CD8-positive, alpha-beta memory T cell (primary cell): ENCODE measurements at places on chromosomes 3 and 15.

- no peak for DNase-seq
Observed at GRCh38 chr3:155996882-155997281, 123.5 kb upstream of the KCNAB1 start.

DNA sequence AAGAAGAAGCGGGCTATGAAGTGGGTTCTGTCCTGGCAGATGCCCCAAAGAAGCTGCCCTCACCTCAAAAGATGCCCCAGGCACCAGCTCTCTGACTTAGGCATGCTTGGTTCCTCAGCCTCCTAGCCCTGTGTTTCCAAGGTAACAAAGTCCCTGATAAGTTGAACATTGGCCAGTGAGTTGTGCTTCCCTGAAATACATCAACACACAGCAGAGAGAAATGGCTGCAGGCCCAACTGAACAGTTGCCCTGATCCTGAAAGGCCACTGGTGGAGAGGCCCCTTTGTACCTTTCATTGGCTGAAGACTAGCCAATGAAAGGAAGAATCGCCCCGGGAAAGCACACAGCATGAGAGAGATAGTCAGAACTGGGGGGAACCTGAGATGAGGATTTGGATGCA is 169.9 kb upstream of the CTNNB1 start:
- DNase-seq = no peak

DNA sequence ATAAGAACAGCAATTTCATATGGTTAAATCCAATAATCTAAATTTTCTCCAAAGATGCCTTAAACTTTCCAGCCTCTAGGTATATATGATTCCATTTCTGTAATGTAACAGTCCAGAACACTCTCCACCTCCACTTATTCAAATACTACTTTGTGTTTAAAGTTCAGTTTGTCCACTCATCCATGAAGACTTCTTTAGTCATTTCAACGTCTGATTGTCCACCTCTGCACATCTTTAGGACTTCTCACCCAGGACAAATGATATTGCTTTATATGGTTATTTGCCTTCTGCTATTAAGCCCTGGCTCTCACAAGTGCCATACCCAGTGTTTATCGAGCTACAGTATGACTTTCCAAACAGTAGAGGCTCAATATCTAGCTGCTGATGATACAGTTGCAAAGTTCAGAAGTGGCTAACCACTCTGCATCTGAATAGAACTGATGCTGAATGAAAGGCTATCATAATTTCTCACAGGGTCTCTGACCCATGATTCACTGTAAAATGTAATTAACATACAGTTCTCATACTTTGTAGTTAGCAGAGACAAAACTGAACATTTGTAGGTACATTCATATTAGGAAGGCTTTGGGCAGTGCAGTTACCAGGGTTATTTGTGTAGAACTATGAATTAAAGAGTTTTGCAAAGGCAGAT is 93.7 kb upstream of the MBNL1 start:
- no peak for DNase-seq

DNA sequence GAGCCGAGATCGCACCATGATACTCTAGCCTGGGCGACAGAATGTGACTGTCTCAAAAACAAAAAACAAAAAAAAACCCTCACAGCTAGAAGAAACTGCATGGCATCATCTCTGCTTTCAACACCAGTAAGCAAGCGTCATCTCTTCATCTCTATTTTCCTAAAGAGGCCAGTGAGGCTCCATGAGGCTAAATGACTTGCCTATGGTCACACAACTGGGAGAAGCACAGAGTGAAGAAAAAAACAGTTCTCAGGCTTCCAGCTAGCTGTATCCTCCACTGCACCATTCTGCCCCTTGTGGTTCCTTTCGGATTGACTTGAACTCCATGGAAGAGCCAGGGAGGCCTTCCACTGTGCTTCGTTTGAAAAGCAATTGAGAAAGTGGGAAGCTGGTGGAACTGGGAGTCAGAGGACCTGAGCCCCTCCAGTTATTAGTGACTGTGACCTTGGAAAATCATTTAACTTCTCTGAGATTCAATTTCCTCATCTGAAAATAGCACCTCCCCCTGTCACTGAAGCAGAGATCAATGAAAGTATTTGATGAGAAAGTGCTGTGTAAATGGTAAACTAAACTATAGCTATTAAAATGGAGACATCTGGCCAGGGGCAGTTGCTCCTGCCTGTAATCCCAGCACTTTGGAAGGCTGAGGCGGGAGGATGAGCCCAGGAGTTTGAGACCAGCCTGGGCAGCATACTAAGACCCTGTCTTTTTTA is 32.1 kb upstream of the DENND4A start:
- DNase-seq = no peak

DNA sequence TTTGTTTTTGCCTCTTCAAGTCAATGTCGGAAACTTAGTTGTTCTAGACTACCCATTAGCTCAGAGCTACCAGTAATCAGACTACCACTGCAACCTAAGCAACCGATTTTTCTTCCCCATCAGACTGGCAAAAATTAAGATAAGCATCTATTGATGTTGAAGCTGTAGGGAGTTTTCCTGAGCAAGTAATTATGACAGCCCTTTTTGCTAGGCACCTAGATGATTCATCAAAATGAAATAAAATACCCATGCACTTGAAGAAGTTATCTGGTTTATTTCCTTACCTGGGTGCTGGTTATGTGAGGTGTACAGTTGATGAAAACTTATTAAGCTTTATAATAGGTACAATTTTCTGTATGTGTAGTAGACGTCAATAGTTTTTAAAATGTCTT is 554 bp upstream of the COMMD4 start:
- DNase-seq = no peak

DNA sequence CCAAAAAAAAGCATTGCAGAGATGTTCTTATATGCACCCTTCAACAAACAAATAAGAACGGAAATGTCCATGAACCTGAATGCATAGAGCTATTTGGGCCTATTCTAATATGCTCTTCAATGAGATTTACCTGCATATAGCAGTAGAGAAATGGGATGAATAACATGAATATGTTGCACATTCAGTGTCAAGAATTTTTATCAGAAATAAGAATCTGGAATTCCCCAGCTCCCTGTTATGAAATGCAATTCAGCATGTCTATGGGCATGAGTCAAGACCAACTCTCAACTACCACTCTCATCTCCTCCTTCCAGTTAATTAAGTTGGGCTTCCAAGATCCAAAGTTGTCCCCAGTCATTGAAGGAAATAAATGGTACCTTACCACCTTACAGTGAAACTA is 133.7 kb upstream of the ALCAM start:
- no peak for DNase-seq

DNA sequence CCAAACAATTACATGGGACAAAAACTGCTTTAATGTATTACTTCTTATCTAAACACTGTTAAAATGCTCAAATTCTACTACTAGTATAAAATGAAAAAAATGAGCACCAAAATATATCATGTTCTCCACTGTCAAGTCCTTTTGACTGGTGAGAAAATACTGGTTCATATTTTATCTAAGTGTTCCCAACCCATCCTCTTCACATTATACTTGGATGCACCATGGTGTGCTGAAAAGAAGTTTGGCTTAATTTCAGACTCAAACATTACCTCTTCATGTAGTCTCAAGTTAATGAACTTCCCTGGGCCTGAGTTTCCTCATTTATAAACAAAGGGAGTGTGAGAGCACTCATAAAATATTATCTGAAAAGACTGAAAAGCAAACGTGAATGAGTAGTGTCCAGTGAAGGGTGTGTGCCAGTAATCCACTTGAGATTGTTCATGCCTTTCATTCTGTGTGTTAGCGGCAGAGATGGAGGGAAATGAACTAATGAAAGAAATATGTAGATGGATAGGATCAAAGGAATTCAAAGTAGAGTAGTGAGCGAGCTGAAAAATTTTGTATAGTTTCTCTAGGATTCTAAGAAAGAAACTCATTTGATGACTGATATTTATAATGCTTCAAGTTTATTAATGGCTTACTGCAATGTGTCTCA is 263.2 kb downstream of the NLGN1 start:
- no peak for DNase-seq

- no peak for DNase-seq
Observed at GRCh38 chr3:58556001-58556400, 19.0 kb upstream of the ACOX2 start.

DNA sequence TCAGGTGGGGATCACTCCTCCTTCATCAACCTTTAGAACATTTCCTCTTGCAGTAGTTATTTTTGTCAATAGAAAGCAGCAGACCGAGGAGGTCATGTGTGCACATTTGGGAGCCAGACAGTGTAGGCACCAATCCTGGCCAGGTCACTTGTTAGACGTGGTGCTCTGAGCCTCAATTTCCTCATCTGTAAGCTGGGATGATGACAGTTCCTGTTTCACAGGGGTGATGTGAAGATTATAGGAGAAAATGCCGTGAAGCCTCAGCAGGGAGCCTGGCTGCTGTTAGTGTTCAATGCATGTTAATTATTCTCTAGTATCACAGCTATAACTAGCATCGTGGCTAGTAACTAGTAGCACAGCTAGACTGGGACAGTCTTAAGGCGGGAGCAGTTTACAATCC is 64.7 kb downstream of the ATP2B2 start:
- no peak for DNase-seq

- no peak for DNase-seq
Observed at GRCh38 chr3:156434921-156435320, 120.0 kb downstream of the SSR3 start.

DNA sequence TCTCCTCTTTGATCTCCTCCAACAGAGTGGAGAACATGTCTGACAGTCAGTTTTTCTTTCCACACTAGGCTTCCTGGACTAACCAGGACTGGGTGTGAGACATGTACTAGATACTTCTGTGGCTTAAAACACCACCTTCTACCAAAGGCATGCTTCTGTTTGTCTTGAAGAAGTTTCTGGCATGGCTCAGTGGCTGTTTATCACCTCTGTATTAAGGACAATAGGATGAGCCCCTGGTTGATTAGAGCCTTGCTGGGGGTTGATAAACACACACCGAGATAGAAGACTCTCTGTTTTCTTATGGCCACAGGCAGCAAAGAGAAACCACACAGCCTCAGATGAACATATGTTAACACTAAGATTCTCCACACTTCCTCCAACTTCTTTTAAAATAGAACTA is 40.5 kb downstream of the SV2B start:
- DNase-seq = no peak

- DNase-seq = no peak
Observed at GRCh38 chr3:149090461-149090860, 4.1 kb upstream of the HLTF start.

GRCh38 chr3:162111861-162112260 is 615.3 kb downstream of the OTOL1 start:
- DNase-seq = no peak

DNA sequence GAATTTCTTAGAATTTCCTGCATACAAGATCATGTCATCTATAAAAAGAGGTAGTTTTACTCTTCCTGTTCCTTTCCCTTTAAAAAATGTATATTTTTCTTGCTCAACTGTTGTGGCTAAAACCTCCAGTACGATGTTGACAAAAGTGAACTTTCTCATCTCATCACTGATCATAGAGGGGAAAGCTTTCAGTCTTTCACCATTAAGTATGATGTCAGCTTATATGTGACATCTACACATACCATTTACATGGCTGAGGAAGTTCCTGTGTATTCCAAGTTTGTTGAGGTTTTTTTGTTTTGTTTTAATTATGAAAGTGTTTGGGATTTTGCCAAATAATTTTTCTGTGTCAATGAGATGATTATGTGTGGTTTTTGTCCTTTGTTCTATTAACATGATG is 173.6 kb downstream of the PLD1 start:
- DNase-seq = no peak

DNA sequence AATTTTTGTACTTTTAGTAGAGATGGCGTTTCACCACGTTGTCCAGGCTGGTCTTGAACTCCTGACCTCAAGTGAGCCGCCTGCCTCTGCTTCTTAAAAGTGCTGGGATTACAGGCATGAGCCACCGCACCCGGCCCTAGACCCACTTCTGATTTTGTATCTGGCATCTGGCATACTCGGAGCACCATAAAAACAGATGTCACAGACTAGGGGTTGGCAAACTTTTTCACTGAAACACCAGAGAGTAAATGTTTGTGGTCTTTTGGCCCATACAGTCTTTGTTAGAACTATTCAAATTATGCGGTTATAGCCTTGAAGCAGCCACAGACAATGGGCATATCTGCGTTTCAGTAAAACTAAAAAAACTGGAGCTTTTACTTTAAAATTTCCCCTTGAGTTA is 110.7 kb downstream of the TJP1 start:
- DNase-seq = no peak

- DNase-seq = no peak
Observed at GRCh38 chr3:149553781-149554451, 79.4 kb downstream of the TM4SF4 start.

DNA sequence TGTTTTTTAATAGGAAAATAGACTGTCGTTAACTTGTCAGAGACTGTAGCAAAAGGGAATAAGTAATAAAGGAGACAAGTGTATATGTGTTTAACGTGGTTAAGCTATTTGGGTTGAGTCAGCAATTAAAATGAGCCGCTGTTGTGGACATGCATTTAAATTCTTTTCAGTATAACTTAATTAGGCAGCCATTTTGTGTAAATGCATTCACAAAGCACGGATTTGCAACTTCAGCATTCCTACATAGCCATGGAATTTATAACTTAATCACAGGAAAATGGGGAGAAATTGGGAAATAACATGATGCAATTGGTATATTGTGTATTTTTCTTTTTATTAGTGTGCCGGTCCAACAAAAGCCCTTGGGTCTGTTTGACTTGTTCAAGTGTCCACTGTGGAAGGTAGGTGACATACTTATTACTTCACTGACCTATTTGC is 27.9 kb downstream of the USP3 start:
- DNase-seq = no peak

DNA sequence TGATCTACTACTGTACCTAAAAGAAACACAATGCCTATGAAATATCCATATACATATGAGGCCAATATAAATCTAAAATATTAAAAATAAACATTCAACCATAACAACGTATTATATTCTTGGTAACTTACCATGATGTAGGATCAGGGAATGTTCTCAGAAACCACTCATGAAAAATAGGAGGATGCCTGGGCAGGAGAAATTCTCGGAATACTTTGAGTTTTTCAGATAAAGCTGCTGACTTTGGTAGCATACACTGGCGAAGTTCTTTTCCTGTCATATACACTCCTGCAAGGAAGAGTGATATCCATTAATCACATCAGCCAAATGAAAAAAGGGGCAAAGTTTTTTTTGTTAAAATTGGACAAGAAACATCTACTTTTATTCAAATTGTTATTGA is 11.3 kb upstream of the XRN1 start:
- no peak for DNase-seq

DNA sequence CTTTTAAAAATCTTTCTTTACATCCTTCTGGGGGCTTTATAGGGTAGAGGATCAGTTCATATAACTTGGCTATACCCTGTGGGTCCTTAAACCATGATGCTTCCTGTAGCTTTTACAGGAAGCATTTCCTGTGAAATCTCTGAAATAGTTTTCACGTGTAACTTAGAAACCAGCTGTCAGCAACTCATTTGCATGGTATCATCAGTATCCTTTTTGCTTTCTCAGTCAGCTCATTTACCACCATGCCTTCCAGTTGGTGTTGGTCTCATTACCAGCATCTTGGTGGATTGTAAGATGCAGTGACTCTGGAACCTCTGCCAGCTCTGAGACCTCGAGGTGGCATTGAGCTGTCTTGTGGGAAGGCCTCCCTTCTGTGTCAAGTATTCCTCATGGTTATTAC is 96.7 kb upstream of the MYZAP start:
- DNase-seq = no peak

GRCh38 chr3:123818921-123819429 is 65.2 kb downstream of the MYLK start:
- DNase-seq = no peak

- no peak for DNase-seq
Observed at GRCh38 chr3:102129760-102130608, 280.7 kb downstream of the NFKBIZ start.
